CD4-positive, alpha-beta T cell treated with Interleukin-15 for 4 hours (primary cell): ENCODE measurements at places on chromosomes 1 and 21.

DNA sequence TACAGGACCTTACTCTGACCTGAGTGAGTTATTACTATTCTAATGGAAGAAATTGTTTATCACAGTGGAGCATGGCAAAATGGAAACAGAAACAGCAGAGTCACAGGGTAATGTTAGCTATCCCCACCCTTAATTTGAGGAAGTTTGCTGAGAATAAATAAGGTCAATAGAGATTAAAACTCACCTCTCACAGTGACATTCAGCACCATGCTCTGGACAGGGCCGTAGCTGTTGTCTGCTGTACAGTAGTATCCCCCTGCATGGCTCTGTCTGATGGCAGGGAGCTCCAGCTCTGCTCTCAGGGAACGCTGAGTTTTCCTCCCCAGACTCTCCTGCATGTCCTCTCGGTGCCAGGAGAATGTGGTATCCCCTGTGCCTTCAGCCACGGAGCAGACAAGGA is 11.9 kb downstream of the FCRL4 start:
- no peak for DNase-seq

DNA sequence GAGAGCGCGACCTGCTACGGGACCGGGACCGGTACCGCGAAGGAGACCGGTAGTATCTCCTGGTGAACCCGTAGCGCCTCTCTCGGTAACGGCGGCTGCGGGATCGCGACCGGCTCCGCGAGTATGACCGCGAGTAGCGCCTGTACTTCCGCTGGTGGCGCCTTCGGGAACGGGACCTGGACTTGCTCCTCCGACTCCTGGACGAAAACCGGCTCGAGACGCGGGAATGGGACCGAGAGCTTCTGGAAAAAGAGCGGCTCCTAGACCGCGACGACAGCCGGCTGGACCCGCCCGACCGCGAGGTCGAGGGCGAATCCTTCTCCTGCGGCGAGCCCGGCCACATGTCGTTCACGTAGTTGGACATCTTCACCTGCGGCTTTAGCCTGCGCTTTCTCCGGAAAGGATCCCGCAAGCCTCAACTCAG is 642 bp downstream of the RSRP1 start:
- no peak for DNase-seq

DNA sequence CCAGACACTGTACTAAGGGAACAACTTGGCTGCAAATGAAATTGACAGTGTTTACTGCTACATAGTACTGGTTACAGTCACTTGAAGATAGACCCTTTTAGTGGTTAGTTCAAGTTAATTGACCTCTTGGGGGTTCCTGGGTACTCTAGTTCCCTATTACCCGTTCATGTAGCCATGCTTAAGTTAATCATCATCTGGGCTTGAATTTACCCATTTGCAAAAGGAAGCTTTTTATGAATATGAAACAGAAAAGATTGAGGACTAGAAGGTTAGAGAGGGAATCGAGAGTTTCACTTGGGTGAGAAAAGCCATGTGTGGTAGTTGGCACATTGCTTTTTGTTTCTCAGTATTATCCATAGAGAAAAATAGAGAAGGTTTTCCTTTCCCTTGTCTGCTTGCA is 2.7 kb downstream of the MIA3 start:
- DNase-seq: no peak

DNA sequence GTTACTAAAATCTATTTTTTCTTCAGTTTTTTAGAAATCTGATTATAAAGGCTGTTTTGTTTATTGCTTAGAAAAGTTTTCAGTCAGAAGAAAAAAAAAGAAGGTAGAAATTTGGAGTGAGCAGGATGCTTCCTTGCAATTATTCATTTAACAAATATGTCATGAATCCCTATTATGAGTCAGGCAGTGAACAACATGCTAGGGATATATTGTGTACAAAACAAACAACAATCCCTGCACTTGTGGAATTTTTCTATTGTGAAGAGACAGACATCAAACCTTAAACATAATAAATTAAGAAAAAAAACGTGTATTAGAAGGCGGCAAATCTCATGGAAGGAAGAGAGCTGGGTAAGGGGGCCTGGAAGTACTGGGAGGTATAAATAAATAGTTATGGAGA is 664.1 kb upstream of the CAMK1G start:
- no peak for DNase-seq

DNA sequence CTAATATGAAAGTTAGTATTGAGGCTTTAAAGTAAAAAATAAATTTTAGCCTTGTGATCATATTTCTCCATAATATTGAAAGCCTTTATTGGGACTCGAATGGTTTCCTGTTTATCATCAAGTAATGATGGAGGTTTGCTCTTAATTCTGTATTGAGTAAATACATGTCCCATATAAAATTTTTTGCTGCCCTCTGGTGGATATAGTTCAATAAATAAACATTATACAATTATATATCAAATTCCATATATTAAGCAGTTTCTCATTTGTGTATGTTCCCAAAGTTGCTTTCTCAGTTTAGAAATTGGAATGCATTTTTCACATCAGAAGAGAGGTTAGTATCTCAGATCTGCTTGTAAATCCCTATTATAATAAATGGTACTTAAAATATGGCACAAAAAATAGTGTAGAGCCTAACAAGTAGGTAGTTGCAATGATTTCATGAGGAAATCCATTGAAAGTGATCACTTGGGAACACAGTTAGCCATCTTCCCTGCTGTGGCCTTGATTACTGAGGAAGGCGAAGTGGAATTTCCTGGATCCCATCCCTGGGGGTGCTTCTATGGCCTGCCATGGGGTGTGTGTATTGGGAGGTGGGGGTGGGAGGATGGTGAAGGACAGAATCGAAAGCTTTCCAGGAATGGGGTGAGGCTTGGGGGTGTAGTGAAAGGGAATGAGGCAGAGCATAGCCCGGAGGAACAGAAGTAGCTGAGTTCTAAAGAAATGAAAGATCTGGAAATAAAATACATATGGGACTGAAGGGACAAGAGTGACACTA is 84.1 kb upstream of the C21orf91 start:
- peak; percentile 62 for DNase-seq

DNA sequence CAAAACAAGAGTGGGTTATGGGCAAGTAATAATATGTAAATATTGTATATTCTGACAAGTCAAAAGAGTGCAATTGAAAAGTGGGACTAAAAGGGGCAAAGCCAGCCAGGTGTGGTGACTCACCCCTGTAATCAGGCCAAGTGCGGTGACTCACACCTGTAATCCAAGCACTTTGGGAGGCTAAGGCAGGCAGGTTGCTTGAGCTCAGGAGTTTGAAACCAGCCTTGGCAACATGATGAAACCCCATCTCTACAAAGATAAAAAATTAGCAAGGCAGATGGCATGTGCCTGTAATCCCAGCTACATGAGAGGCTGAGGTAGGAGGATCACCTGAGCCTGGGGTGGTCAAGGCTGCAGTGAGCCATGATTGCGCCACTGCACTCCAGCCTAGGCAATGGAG is 304.0 kb downstream of the HHIPL2 start:
- DNase-seq: no peak

- DNase-seq: no peak
Observed at GRCh38 chr21:15809818-15810217, 80.0 kb downstream of the USP25 start.

DNA sequence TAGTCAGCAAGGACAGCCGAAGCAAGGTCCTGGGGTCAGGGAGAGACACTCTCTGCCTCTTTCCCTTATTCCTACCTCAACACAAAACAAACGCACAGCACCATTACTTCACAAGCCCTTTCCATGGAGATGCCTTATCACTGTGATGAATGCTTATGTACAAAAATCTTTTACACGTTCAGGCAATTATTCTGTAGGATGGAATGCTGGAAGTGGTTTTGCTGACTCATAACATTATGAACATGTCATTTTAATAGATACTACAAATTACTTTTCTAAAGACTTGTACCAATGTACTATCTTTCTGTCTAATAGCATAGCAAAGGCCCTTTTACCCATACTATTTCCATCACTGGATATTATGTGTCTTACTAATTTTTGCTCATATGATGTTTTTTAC is 98.4 kb downstream of the TTLL7 start:
- DNase-seq: no peak

DNA sequence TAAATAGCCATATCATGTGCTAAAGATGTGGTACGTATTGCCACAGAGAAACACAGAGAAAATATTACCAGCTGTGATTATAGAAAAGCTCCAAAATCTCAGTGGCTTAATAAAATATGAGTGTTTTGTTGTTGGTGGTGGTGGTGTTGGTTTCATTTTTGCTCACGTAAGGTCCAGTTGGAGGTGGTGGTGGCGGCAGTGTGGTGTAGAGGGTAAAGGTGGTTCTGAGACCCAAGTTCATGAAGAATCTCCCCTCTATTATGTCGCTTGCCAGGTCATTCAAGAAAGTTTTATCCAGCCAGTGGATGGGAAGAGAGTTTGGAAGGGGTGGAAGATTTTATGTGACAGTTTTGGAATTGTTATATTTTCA is 217.6 kb upstream of the SAMSN1 start:
- DNase-seq: no peak

- DNase-seq: no peak
Observed at GRCh38 chr1:56904663-56905397, 50.2 kb downstream of the C8A start.

GRCh38 chr1:192601143-192601542 is 25.6 kb downstream of the RGS1 start:
- DNase-seq: no peak

DNA sequence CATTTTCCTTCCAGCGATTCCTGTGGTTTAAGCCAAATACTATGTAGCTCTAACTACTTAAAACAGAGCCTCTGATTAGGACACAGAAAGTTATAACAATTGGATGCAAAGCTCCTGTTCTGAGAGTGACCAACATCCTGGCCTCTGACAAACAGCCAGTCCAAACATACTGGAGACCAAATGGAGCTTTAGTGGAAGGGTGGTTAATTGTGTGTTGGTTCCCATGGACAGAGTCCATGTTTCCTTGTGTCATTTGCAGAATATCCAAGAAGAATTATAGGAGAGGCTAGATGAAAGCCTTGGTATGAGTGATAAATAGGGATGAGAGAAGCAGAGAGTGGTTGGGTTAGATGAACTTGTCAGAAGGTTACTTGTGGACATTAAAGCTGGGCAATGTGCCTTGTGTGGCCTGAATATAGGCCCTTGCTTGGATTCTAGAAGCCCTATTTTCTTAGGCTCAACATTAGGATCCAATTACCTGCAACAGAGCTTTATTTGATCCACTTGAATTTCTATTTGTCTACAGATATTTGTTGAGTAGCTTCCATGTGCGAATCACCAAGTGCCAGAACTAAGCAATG is 180.5 kb upstream of the GORAB start:
- no peak for DNase-seq

DNA sequence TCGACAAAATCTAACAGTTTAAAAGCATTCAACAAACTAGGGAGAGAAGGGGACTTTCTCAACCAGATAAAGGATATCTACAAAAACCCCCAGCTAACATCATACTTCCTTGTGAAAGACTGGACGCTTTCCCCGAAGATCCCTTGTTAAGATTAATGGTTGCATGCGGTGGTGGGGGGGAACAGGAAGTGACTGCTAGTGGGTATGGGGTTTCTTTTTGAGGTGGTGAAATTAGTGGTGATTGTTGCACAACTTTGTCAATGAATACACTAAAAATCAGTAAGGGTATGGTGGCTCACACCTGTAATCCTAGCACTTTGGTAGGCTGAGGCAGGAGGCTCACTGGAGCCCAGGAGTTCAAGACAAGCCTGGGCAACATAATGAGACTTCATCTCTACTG is 26.9 kb upstream of the EYA3 start:
- peak; percentile 36 for DNase-seq

DNA sequence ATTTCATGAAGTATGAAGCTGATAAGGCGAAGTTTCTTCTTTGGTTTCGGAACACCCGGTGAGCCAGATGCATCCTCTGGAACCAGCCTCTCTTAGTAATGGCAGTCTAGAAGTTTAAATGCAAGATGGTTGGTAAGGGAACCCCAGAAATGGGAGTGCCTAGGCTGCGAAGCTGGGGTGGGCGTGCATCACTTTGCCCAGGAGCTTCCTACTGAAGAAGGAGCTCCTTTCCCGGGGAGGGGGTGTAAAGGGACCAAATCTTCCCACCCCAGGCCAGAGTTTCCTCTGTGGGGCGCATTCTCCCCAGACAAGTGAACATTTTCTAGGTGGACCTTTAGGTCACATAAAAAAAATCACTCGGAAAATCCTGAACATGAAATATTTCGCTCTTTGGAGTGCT is 4.4 kb downstream of the TFF2 start:
- no peak for DNase-seq

DNA sequence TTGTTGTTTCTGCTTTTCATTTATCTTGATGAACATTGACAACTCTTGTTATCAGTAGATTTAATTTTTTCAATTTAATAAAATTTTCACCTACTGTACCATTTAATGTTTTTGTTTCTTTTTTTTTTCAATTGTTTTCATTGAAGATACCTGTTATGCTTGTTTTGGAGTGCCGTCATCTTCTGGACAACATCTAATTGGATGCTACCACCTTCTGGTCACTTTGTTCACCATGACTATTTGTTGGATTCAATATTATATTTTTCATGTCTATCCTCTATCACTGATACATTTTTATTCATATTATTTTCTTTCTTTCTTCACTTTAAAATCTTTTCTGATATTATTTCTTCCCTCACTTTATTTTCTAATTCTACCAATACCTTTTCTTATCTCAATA is 14.0 kb downstream of the KRTAP21-2 start:
- no peak for DNase-seq

DNA sequence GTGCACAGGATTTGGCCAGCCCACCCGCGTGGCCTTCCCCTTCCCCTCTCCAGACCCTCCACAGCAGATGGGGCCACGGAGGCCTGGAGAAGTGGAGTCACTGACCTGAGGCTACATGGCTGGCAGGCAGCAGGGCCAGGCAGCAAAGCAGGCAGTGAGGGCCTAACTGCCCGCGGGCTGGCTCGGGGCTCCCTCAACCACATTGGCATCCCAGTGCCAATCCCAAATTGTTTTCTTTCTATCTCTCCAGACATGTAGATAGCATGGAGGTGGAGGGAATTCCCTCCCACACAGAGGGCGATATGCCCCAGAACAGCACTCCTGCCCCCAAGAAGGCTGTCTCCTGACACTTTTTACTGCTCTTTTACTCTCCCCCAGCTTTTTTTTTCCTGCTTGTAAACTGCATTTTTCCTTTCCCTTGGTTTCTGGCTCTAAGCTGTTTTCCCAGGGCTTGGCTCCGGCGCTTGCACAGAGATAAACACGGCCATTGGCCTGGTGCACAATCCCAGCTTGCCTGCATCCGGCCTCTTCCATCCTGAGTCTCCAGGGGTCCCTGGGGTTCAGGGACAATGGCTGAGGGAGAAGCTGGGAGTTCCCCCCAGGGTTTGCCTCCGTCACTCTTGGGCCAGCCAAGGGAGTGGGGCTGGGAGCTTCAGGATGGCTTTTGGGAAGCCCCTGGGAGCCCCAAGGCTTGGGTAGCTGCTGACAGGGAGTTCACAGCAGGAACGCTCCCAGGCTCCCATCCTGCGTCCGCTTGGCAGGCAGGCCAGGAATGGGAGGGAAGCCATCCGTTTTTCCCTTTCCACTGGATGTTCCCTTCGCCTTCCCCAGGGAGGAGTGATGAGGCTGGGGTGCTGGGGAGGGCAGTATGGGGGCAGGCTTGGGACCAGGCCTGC is 7.0 kb downstream of the EPHX1 start:
- DNase-seq: no peak
